ENCODE measurements at places on chromosomes 3 and 15. TPM values are rescaled to one million over a fixed set of nuclear protein-coding genes. Genes with fewer than 3 reads are reported as not detected.

GRCh38 chr15:70358871-70359647 is 261.3 kb upstream of the TLE3 start:
- no peak for DNase-seq

- no peak for DNase-seq
Observed at GRCh38 chr3:183008303-183008702, 28.0 kb upstream of the DCUN1D1 start.

GRCh38 chr15:67185051-67185450 is 69.4 kb downstream of the AAGAB start:
- DNase-seq: no peak

DNA sequence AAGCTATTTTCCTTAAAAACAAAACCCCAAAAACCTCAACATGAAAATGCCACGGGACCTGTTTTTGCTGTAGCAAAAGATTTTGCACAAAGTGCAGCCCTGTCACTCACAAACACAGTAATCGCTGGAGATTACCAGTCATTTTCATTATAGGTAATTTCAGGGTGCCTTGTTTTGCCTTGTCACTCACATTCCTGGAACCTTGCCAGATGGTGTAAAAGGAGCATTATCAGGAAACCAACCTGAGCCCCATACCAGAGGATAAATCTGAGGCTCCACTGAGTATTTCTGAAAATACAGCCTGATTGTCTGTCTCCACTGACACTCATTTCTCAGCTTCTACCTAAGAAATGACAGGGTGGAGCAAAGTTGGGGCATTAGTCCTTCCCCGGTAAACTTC is 791.3 kb upstream of the LMCD1 start:
- no peak for DNase-seq

DNA sequence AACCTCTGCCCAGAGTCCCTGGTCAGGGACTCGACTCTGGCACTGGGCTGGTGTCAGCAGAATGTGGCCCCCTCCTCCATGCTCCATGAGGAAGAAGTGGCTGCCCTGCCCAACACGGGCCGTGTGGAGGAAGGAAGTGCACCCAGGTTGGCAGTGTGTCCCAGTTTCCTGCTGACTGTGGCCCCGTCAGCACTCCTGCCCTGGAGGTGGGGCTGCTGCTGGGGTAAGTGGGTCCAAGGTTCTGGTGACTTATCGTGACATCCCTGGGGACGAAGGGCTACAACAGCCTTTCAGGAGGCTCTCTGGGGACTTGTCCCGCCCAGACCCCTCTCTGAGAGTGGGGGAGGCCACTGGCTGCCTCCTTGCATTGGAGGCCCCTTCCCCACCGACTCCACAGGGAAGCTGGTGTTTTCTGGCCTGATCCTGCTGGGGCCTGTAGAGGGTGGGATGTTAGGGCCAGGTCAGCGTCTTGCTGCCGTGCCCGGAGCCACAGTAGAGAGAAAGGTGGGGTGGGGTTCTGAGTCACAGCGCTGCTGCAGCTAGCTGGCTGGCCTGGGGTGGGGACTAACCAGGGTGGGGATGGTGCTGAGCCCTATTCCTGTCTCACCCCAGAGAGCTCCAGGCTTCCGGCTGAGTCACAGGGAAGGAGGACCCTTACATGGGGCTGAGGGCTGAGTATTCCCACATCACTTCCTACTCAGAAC is 10.5 kb downstream of the SEMA4B start:
- no peak for DNase-seq

- no peak for DNase-seq
Observed at GRCh38 chr3:48047841-48048464, 31.7 kb upstream of the MAP4 start.

DNA sequence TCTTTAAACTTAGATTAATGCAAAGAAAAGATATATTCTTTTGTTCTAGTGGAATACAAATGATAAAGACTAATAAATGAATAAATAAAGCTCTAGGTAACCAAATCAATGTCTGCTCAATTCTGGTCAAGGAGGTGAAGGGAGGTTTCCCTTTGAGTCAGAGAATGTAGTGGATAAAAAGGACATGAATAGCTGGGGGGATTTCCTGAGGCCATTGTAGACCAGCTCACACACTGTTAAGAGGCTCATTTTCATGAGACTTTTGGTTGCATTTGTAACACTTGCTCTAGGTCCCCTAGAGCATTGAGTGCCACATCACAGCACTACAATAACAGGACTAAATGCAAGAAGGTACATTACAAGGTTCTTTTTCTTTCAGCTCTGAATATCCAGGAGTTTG is 170.7 kb downstream of the TIGIT start:
- DNase-seq: no peak

DNA sequence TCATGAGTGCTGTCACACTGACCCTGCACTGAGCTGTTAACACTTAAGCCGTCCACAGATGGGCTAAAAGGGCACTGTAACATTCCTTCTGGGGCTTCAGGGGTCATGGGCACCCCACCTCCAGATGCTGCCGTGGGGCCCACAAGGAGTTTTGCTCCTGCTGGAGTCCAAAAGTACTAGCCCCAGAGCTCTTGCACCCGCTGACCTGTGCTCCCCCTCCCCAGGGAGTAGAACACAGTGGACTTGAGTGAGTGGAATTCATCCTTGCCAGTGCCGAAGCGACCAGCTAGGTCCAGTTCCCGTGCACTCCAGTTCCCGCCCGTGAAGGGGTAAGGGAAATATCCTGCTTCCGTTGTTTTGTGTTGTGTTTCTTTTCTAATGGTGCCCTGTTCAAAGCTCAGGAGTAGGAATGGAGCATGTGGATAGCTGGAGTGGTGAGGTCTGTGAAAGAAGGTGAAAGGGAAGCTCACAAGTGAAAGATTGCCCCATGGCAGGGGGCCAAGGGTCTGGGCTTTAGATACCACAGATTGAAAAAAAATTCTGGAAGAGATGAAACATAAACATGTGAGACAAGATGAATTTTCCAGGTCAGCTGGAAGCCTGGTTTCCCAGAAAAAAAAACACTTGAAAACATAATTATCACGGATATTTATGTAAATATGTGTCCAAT is 36.6 kb downstream of the SLCO2A1 start:
- DNase-seq: no peak

- DNase-seq: no peak
Observed at GRCh38 chr3:40661284-40661683, 136.5 kb downstream of the ZNF621 start.

DNA sequence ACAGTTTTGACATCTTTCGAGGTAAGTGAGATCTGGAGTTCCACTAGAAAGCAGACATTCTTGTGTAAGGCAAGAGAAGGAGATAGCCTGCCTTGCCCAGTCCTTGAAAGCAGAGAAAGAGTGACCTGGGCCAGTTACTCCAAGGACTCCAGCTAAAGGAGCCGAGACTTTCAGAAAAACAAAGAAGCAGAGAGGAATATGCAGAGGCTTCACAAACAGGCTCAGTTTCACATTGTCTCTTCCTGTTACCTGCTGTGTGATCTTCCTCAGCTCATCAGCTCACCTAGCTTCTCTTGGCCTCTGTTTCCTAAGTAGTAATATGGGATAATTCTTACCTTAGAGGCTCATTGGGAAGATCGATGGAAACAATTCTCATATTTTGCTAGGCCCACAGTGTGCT is 81.0 kb downstream of the CDC25A start:
- no peak for DNase-seq

DNA sequence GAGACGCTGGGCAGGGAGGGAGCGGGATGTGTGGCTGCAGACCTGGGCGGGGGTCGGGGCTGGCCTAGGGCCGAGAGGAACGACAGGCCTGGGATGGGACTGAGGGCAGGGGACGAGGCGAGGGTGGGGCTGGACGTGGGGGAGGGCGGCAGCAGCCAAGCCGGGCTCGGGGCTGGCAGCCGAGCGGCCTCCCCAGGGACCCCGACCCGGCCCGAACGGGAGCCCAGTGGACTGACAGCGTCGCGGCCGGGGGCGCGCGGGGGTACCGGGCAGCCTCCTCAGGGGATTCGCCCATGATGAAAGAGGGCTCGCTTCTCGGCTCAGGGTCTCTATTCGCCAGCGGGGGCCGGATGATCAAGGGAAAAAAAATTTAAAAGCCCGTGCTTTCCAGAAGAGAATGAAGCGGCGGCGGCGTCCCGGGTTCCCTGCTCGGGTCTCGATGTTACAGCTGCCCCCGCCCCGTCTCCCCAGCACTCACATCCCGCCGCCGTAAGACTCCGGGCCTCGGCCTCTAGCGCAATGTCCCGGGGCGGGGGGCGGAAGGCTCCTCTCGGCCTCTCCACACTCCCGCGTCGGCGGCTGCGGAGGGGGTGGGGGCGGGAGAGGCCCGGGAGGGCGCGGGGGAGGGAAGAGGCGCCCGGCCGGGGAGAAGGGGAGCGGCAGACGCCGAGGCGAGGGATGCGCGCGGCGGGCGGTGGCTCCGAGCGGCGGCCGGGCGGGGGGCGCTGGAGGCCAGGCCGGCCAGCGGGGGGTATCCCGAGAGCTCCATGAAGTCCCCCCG is 4.3 kb downstream of the PTH1R start:
- no peak for DNase-seq

DNA sequence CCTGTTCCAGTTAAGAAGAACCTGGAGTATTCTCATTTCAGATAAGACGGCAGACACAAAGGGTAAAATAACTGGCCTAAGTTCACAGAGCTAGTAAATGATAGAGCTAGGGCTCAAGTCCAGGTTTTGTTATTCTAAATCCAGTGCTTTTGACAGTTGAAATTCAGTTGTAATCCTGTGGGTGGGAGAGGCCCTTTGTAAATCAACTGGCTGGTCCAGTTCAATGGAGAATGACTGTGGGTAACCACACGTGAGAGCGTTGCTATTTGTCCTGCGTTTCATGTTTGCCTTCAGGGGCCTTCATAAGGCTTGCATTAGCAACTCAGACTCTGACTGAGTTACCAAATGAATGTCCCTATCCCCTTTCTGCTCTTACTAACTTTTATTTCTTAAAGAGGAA is 24.2 kb upstream of the CD96 start:
- DNase-seq: no peak

The OR5K3 gene
- total RNA-seq: not detected

The C15orf39 gene
- total RNA-seq: 20.8 TPM

The PTX3 gene
- not detected for total RNA-seq

The TIGIT gene
- 0.68 TPM for total RNA-seq
